ENCODE measurements at places on chromosomes 1 and 21. TPM values are rescaled to one million over a fixed set of nuclear protein-coding genes. Genes with fewer than 3 reads are reported as not detected.
A peak's percentile ranks its signal among the peaks of the same experiment; 100 is the strongest.

- no peak for DNase-seq
These were observed 53.3 kb downstream of the ARHGEF11 start for GRCh38 chr1:156992215-156992614.

The LHX8 gene
- total RNA-seq = not detected

The RGS8 gene
- total RNA-seq = not detected

DNA sequence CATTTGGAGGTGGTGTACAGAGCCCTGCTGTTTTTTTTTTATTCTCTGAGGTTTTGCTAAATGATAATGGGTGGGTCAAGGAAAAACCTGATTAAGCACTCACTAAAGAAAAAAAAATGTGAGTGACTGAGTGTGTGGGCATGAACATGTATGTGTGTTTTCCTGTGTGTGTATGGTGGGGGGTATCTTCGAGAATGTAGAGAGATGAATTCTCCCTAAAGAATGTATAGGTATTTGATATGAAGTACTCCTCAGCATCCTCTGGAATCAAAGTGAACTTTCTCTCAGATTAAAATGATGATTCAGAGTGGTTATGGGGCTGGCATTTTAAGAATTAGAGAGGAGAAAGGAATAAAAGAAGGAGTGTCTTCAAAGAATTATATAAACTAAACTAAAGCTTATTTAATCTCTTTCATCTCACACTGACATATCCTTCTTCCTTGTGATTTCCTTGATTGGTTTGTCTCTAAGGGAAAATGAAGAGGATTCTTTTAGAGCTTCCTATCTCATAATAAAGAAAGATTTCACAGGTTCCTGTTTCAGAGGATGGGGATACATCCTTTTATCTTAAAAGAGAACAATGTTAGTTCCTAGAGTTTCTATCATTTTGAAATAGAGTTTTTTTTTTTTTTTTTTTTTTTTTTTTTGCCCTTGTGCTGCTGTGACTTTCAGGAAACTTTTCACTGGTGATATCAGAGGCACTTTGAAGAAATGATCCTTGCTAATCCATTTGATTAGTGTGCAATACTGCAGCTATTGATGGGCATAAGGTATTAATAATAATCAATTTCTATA, 23.9 kb downstream of the S1PR1 start:
- no peak for DNase-seq

- no peak for DNase-seq
These were observed 92.2 kb upstream of the SAMD11 start for GRCh38 chr1:831522-831921.

DNA sequence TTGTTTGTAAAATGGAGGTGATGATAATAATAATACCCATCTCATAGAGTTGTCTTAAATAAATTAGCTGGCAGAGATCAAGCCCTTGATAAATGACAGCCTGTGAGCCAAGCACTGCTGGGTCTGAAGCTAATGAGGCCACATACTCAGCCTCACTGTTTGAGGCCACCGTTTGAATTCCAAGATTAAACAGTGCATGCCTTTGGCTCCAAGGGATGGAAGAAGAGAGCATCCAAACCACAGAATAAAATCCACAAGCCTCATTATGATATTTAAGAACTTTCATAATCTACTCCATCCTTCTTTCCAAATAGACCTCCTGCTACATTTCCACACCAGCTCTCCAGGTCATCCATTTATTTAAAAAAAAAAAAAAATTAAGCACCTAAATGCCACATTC, 29.0 kb downstream of the TGFBR3 start:
- DNase-seq = no peak

GRCh38 chr1:151047591-151047924, at the start of gene C1orf56:
C1orf56 (plus strand) TSS chr1:151047751; CDS start chr1:151047848, 97 bp downstream.
- peak; percentile 57 for DNase-seq

DNA sequence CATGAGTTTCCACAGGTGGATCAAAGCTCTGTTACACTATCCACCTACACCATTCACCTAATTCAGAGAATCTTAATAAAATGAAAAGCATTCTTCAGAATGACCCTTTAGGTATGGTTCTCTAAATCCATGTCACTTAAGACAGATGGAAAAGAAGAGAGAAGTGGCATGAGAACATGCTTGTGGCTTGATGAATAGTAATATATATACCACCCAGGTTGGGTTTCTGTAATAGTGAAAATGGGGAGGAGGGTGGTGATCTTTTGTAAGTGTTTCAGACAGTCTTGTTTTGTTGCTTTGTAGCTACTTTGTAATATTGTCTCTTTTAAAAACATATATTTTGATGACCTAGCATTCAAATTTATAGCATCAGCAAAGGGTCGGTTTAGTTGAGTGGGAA, 469.8 kb downstream of the USP25 start:
- no peak for DNase-seq

DNA sequence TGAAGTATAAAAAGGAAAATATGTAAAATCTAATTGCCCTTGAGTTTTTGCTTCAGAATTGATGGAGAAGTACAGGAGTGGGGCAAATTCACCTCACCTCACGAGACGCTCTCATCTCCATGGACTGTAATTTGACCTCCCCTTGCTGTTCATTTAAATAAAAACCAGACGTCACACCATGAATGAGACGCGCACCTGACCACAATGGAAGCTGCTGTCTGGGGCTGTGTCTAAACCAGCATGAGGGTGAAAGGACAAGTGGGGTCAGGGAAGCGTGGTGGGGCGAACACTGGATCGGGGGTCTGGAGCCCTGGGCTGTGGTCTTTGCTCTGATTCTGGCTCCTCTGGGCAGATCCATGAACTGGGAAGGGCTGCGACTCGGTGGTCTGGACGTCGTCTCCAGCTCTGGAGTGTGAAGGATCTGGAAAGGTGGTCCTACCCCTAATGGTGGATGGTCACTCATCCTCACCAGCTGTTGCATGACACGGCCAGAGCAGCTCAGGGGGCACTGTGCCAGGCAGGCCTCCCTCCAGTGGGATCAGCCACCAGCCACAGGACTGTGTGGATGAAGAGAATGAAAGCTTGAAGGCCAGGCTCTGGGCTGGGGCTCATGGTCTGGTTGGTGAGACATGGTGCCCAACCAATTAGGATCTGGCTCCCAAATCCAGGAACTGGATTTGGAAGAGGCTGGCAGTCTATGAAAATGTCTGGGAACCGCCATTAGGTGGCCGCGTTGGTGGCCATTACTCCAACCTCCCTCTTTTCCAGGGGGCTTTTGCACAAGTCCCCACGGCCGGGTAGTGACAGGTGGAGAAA, 728.6 kb downstream of the PTPRU start:
- DNase-seq = no peak

The CLCC1 gene
- total RNA-seq = 18.7 TPM

The SPRR1B gene
- total RNA-seq = not detected

The CYP4Z1 gene
- total RNA-seq = not detected

GRCh38 chr21:46128106-46128932, 27.1 kb downstream of the FTCD start:
- no peak for DNase-seq

The PROK1 gene
- total RNA-seq = not detected

The IER5 gene
- total RNA-seq = 24.9 TPM

The OXCT2 gene
- not detected for total RNA-seq

- no peak for DNase-seq
These were observed 8.0 kb downstream of the RRP1 start for GRCh38 chr21:43797415-43797814.

DNA sequence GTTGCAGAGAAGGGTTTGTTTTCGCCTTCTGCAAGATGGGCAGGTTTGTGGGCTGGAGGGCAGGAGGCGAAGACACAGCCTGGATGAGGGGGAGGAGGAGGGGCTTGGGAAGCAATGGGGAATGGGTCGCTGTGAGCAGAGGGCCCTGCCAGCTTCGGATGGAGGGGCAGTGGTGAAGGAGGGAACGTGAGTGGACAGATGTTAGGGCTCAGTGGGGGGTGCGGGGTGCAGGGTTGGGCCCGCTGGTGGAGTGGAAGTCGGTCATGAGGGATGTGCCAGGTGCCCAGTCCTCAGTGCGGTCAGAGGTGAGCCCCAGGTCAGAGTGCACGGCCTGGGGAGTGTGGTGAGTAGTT, 55.5 kb upstream of the ABCG1 start:
- DNase-seq = no peak

The MTF1 gene
- total RNA-seq = 21.0 TPM

GRCh38 chr1:248847956-248848561, 10.0 kb downstream of the ZNF672 start:
- DNase-seq = no peak

The OMA1 gene
- total RNA-seq = 23.5 TPM

DNA sequence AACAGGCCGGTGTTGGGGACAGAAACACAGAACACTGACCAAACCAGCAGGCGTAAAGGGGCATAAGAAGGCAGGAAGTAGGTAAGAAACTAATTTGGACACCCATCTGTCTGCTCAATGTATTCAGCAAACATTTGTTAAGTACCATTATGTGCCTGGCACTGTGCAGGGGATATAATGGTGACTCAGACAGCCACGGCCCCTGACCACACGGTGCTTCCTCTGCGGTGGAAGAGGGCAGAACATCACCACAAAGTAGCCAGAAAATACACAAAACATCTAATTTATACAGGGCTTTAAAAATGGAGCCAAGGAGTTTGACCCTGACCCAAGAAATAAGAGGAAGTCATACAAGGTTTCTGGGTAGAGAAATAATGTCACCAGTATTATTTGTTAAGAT, 12.9 kb downstream of the DNAJC11 start:
- no peak for DNase-seq

The LCK gene
- 434 TPM for total RNA-seq

The ALDH4A1 gene
- total RNA-seq = 5.9 TPM

The WASF2 gene
- 137 TPM for total RNA-seq

- no peak for DNase-seq
These were observed 768.4 kb downstream of the LTN1 start for GRCh38 chr21:28224191-28224726.

DNA sequence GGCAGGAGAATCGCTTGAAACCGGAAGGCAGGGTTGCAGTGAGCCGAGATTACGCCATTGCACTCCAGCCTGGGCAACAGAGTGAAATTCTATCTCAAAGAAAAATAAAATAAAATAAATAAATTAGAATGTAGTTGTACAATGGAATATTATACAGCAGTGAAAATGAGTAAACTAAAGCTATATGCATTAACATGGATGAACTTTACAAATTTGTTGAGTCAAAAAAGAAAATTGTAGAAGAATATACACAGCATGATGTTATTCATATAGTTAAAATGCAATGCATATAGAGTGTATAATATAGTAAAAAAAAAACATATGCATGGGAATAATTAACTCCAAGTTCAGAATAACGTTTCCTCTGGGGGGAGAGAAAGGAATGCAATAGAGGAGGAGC, 11.0 kb upstream of the NAV1 start:
- no peak for DNase-seq

- DNase-seq = no peak
These were observed 453.9 kb upstream of the PKN2 start for GRCh38 chr1:88230126-88230525.

DNA sequence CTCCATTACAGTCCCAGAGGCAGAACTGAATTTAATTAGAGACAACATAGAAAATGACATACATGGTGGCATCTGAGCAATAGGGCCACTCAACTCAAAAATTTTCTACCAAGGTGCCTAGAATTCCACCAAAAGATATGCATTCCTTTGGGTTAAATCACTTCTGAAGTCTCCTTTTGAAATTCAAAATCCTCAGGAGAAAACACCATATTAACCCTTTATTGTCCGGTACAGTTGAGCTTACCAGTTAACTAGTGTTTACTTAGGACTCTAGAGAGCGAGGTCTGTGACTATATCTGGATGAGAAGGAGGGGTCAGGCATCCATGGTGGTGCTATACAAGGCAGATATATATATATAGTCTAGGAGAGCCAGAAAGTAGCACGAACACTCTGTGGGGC, 355.6 kb upstream of the CAMK1G start:
- no peak for DNase-seq

The FAM163A gene
- not detected for total RNA-seq

The NSUN4 gene
- 22.3 TPM for total RNA-seq

GRCh38 chr1:85374160-85374559, 90.8 kb downstream of the DDAH1 start:
- DNase-seq = no peak

GRCh38 chr1:235069577-235070563, 58.8 kb downstream of the TOMM20 start:
- DNase-seq = no peak

DNA sequence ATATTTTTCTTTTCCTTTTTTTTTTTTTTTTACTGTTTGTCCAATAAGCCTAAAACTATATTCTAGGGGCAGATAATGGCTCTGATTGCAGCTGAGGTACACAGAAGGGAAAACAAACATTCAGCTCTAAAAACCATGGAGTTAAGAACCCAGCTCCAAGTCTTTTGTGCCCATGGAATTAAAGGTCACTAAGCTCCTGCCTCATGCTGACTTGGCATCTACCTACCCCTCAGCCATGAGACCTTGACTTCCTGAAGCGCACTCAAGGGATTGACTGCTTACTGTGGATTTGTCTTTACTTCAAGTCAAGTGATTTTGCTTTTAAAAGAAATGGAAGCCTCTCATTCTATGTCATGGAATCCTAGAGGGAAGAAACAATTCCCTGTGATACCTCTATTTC, 192.3 kb downstream of the AMY1C start:
- no peak for DNase-seq
